SK-MEL-5 (cell line): ENCODE measurements at places on chromosomes 7 and 10.

DNA sequence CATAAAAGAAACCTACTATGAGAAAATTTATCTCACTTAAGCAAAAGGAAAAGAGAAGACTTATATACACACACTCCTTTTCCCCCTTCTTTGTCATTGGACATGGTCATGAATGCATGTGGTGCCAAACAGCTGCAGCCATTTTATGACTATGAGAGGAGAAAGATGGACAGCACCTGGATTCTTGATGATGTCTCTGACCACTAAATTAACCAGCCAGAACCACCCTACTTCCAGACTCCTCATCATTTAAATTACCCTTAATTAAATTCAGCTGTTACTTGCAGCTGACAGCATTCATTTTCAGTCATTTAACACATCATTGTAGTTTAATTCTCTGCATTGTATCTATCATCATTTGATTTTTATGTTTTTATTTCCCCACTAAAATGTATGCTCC is 379.0 kb upstream of the HPS1 start:
- DNase-seq = no peak

- no peak for DNase-seq
Observed at GRCh38 chr7:116224492-116225098, 14.3 kb downstream of the TES start.

GRCh38 chr10:12414278-12414989 is 65.1 kb downstream of the CAMK1D start:
- DNase-seq = no peak

DNA sequence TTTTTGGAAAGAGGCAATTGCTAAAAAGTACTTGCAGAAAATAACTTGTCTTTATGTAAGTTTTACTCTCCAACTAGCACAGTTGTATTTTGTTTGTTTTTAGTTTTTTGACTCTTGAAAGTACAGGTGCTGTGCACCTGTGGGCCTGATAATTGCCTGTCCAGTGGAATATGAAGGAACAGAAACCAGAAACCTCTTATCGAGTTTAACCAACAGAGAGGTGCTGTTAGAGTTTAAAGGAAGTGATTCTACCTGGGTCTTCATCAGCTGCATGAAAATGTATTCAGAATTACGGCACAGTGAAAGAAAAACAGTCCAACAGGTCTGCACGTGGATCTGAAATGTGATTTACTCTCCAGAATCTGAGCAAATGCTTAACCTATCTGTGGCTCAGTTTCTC is 326.6 kb upstream of the POM121L12 start:
- no peak for DNase-seq

DNA sequence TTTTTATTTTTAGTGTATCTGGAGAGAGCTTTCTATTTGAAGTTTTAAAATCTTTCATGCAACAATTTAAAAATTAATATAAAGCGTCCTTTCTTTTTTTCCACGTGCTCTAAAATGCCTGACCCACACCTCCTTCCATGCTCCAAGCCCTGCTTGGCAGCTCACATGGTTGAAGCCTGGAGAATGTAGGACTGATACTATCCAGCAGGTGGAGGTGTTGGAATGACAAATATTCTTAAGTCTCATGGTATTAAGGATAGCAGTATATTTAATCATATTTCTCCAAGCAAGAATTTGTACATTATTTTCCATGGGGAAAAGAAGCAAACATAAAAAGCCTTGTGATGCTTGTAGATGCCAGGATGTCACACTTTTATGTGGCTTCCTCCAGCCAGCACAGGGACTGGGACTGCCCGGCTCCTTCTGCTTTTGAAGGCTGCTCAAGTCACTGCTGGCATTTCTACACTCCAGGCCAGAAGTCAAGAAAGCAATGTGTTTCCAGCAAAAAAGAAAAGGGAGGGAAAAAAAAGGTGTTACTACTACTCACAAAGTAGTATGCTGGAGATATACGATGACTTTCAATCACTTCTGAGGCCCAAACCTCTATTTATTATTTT is 49.7 kb downstream of the BZW2 start:
- DNase-seq = peak; percentile 87

DNA sequence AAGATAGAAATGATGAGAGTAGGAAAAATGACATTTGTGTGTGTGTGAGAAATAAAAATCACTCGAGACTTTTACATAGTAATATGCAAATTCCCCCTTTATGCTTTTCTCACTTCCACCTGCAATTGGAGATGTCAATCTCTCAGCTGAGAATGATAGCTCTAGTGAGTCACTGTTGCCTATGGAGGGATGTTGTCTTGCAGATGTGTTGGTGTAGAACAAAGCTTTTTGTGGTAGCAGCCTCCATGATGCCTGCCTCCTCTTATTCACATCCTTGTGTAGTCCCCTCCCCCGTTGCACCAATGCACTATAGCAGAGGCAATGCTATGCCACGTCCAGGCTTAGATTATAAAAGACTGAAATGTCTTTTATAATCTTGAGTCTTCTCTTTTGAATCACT is 33.8 kb downstream of the SPAG6 start:
- no peak for DNase-seq

DNA sequence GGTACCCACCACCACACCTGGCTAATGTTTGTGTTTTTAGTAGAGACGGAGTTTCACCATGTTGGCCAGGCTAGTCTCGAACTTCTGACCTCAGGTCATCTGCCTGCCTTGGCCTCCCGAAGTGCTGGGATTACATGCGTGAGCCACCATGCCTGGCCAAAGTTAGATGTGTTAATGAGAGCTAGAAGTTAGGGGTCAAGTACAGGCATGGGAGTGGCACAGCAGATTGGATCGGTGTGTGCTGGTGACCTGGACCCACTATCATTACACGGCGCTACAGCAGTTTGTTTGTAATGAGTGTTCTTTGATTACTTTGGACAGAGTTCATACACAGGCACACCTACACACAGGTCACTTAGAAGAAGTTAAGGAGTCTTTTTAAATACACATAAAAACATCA is 36.7 kb downstream of the DNAJB6 start:
- no peak for DNase-seq

DNA sequence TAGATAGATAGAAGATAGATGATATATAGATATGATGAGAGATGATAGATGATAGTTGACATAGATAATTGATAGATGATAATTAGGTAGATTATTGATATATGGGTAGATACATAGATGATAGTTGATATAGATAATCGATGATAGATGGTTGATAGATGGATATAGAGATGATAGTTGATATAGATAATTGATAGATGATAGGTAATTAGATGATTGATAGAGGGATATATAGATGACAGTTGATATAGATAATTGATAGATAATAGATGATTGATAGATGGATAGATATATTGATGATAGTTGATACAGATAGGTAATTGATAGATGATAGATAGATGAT is 72.3 kb downstream of the PRR15 start:
- no peak for DNase-seq

GRCh38 chr7:16590424-16590823 is 55.1 kb downstream of the ANKMY2 start:
- DNase-seq = peak; percentile 41

- no peak for DNase-seq
Observed at GRCh38 chr10:116093031-116093430, 180.0 kb downstream of the GFRA1 start.

- DNase-seq = no peak
Observed at GRCh38 chr10:59517341-59517899, 155.1 kb upstream of the FAM13C start.

GRCh38 chr7:7668706-7669105 is 28.2 kb downstream of the UMAD1 start:
- DNase-seq = no peak

- DNase-seq = no peak
Observed at GRCh38 chr7:86644282-86645224, 844 bp downstream of the GRM3 start.

- no peak for DNase-seq
Observed at GRCh38 chr7:82841828-82842227, 320.9 kb downstream of the PCLO start.

DNA sequence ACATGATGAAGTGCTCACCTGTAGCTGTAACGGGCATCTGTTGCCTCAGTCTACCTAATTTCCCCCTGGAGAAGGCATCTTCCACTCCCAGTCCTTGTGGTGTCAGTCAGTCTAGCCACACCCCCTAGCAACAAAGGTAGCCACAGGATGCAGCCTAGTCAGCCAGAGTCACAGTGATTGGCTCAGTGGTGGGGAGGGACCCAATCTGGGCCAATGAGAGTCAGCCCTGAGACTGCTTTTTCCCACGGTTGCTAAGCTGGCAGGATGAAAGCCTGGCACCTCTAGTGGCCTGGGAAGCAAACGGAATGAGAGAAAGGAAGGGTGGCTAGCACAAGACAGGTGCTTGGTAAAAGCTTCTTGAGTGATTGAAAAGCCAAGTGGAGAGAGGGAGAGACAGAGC is 118.6 kb downstream of the SH3PXD2A start:
- peak; percentile 91 for DNase-seq

- DNase-seq = no peak
Observed at GRCh38 chr7:106177300-106177690, 65.2 kb upstream of the SYPL1 start.

- DNase-seq = no peak
Observed at GRCh38 chr7:41065663-41066062, 637.2 kb downstream of the INHBA start.

DNA sequence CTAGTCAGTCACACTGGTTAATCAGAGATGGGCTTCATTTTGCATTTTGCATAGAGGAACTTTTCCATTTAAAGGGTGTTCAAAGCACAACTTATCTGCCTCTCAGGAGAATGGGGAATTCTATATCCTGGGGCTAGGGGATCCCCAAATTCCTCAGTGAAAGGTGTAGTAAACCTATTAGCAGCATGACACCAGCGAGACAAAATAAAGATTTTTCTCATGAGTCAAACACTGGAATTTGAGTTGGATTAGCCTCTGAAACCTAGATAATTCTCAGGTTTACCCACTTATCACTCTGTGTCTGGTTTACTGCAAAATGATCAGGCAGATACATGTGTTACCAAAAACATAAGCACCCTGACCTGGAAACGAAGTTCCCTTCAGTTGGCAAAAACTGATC is 2.1 kb downstream of the AFAP1L2 start:
- no peak for DNase-seq

- DNase-seq = no peak
Observed at GRCh38 chr10:8975535-8975934, 921.0 kb downstream of the GATA3 start.

- DNase-seq = no peak
Observed at GRCh38 chr10:91422915-91423314, 12.8 kb downstream of the HECTD2 start.

DNA sequence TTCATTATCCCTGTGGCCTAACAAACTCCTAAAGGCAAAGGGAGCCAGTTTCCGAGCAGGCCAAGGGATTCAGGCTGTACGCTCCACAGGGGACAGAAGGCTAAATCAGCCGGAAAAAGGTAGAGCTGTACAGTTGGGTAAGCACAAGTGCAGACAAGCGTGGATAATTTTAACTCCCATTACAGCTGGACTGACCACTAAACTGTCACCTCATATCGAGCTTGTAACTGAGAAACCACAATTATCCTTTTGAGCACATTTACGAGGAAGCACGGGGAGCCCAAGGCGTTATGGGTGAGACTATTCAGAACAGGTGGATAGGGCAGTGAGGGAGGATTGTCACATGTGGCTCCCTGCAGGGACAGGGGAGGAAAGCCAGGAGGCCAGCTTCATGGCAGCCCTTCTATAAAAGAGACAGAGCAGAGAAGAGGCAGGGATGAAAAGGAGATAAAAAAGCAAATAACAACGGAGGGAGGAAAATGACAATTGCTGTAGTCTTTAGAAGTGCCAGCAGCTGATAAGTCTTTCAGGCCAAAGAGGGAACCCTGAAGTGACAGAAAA is 288.0 kb downstream of the FGFR2 start:
- DNase-seq = no peak

DNA sequence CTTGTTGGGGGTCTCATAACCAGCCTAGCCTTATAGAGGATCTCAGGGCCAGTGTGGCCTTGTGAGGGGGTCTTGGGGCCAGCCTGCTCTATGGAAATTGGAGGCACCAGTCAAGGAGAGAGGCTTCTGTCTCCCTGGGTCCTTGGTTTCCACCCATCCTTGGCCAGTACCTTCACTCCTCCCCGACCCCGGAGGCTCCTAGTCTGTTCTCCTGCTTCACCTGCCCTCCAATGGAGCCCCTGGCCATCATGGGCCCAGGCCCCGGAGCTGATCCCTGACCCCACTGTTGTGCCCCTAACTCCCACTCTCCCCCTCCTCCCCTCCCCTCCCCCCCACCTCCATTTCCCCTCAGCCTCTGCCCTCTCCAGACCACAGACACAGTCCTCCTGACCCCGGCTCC is 29.7 kb downstream of the RASGEF1A start:
- no peak for DNase-seq

- DNase-seq = no peak
Observed at GRCh38 chr7:47611045-47611511, 29.2 kb upstream of the TNS3 start.

DNA sequence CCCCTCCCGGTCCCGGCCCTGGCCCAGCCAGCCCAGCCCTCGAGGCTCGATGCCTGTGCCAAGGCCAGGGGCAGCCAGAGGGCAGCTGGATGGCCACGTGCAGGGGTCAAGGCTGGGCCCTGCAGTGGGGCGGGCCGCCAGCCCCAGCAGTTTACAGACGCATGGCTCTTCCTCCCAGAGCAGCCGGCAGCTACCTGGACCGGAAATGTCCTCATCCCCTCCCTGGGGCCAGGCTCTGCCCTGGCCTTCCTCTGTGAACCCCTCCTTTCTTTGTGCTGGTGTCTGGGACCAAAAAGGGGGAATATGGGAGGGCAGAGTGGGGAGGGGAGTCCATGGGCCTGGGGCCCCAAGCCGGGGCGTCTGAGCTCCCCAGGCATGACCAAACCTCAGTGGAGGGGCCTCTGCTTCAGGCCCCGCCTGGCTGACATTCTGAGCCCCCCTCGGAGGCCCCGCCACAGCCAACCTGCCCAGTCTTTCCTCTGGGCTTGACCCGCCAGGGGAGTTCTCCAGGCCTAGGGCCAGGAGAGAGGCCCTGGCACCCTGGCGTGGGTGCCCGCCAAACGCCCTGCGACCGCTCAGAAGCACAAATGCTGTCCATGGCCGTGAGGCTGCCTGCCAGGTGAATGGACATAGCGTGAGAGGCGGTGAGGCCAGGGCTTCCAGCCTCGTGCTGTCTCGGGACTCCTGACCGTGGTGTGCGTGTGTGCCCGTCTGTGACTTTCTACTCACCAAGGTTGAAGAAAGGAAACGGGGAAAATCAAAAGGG is 24.7 kb upstream of the AMZ1 start:
- DNase-seq = peak; percentile 48

DNA sequence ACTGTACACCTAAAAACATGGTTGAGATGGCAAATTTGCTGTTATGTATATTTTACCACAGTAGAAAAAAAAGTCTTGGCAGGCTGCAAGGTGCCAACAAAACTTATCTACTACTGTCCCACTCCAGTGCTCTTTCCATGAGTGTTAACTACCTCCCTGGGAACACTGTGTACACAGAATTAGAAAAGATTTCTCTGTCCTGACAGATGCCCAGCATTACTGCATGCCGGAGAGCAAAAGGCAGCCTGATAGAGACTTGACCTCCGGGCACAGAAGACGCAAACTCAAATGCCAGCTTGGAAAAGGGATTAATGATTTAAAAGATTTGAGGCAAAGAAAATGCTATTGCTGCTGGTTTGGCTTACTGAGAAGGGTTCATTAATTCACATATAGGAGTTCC is 228.8 kb downstream of the TMEM178B start:
- no peak for DNase-seq

GRCh38 chr10:1643161-1643907 is 94.0 kb downstream of the ADARB2 start:
- DNase-seq = no peak
